ENCODE measurements at places on chromosomes 2 and 18. TPM values are rescaled to one million over a fixed set of nuclear protein-coding genes. Genes with fewer than 3 reads are reported as not detected.

Gene NEB
- 0.60 TPM for total RNA-seq

Gene PTPRN
- total RNA-seq = not detected

Gene RNF125
- 3.9 TPM for total RNA-seq

Gene IFIH1
- total RNA-seq = 4.3 TPM

Gene PDE1A
- 14.0 TPM for total RNA-seq

Gene TCF23
- total RNA-seq = not detected

Gene DYNAP
- not detected for total RNA-seq

Gene SP5
- total RNA-seq = not detected

Gene CDH19
- under 0.01 TPM for total RNA-seq

Gene C2orf81
- under 0.01 TPM for total RNA-seq

Gene VSNL1
- total RNA-seq = not detected

Gene ANKRD62
- under 0.01 TPM for total RNA-seq

Gene APCDD1
- not detected for total RNA-seq

Gene KIF5C
- 0.09 TPM for total RNA-seq

Gene ZNF521
- total RNA-seq = 149 TPM

Gene MAPRE2
- 15.7 TPM for total RNA-seq

Gene ACMSD
- not detected for total RNA-seq

Gene MGAT4A
- 6.8 TPM for total RNA-seq

Gene CD207
- 0.11 TPM for total RNA-seq

Gene CABYR
- total RNA-seq = 1.0 TPM

Gene DUSP19
- total RNA-seq = 4.4 TPM

Gene PKDCC
- 6.3 TPM for total RNA-seq

Gene KCNIP3
- total RNA-seq = 0.11 TPM

Gene CD302
- total RNA-seq = 13.1 TPM

Gene FN1
- 543 TPM for total RNA-seq

Gene CNGA3
- not detected for total RNA-seq

Gene MAP3K2
- total RNA-seq = 24.8 TPM

Measured in dermis lymphatic vessel endothelial cell (primary cell).